ENCODE measurements at places on chromosomes 2 and 18.

DNA sequence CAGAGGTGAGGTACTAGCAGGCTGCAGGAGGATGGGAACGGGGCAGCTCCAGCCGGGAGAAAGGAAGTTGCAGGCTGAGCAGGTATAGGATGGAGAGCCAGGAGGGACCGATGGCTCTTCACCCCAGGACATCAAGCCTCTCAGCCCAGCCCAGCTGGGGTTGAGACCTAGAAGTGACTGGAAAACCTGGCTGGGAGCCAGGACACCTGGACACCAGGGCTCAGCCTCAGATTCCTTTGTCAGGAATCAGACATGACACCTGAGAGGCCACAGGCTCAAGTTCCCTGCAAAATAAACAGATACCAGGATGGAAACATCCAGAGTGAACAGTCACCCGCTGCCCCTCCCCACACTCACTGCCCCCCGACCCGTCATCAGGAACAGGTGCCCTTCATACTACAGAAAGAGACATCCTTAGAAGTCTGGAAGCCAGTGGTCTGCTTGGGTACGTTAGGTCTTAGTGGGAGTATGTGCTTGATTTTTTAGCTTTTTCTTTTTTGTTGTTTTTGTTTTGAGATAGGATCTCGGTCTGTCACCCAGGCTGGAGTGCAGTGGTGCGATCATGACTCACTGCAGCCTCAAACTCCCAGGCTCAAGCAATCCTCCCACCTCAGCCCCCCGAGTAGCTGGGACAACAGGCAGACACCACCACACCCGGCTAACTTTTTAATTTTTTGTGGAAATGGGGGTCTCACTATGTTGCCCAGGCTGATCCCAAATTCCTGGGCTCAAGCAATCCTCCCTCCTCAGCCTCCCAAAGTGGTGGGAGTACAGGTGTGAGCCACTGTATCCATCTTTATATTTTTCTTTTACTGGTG is 95.7 kb upstream of the STPG4 start:
- no peak for DNase-seq

DNA sequence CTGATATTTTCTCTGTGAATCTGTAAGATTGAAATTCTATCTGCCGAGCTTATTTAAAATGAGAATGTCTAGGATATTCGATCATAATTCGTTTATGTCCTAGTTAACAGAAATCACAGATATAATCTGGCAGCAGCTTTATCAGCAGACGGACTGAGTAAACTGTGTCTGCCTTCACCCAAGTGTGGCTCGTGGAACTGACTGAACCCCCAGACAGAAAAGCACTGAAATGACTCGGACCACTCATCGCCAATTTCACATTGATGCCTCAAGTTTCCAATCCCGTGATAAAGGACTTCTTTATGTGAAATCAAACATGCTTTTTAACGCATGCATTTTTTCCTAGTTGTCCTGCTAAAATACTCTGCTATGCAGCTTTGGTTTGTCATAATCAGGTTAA is 15.9 kb downstream of the TNFRSF11A start:
- no peak for DNase-seq

GRCh38 chr18:29644276-29644675 is 1398.3 kb downstream of the DSC3 start:
- DNase-seq = no peak

DNA sequence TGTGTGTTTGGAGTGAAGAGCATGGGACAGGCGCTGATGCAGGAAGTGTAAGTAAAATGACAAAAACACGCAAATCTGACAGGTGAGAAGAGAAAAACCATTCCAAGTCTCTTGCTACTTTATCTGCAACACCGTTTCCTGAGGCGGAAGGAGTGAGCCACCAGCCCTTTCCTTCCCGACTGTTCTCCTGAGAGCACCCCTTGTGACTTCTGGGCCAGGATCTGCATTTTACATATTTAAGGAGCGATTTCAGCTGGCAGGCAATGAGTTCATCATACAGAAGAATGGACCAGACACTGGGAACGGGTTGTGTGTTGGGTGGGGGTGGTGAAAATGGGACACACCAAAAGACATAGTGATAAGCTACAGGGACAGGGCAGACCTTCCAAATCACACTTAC is 277.3 kb downstream of the TGIF1 start:
- DNase-seq = no peak

GRCh38 chr2:78408795-78409118 is 616.7 kb upstream of the REG3G start:
- DNase-seq = no peak

GRCh38 chr2:219417374-219417773 is 803 bp upstream of the DES start:
- no peak for DNase-seq

Data from 8988T (cell line).